ENCODE measurements at places on chromosomes 2 and 18. TPM values are rescaled to one million over a fixed set of nuclear protein-coding genes. Genes with fewer than 3 reads are reported as not detected.

ST8SIA5 gene
- not detected for total RNA-seq

ALPP gene
- not detected for total RNA-seq

GULP1 gene
- 57.2 TPM for total RNA-seq

CD8B2 gene
- total RNA-seq, result 0.74 TPM

DNA sequence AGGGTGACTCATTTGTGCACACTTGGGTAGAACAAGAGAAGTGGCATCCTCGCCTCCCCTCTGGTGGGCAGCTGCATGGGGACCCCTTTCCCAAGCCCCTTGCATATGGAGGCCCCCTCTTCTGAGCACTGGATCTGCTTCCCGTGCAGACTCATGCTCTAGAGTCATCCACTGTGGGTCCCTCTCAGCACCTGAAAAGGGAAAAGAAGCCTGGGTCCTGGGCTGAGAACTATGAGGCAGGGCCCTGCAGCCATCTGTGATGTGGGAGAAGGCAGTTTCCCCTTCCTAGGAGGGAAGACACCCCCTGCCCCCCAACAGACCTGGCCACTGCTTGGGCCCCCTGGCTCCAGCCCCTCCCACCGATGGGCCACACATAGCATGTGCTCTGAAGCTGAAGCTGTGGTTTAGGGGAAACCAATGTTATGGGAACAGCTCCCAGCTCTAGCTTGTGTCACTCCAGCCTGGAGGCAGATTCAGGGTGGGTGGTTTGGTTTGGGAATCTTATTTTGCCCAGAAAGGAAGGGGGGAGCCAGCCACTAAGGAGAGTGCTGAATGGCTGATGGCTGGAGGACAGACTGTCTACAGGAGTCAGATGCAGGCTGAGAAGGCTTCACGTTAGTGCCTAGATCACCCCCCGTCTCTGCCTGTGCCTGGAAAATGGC lies 172.8 kb downstream of the GLI2 start:
- H3K4me1 ChIP-seq, result peaks cover 44% of the 10 kb centered on the region
- no peak overlapping the region for H3K27ac ChIP-seq
- no peak overlapping the region for H3K4me3 ChIP-seq
- H3K36me3 ChIP-seq, result no peaks in the 10 kb centered on the region
- no peaks in the 10 kb centered on the region for H3K27me3 ChIP-seq
- no peak for DNase-seq

DNA sequence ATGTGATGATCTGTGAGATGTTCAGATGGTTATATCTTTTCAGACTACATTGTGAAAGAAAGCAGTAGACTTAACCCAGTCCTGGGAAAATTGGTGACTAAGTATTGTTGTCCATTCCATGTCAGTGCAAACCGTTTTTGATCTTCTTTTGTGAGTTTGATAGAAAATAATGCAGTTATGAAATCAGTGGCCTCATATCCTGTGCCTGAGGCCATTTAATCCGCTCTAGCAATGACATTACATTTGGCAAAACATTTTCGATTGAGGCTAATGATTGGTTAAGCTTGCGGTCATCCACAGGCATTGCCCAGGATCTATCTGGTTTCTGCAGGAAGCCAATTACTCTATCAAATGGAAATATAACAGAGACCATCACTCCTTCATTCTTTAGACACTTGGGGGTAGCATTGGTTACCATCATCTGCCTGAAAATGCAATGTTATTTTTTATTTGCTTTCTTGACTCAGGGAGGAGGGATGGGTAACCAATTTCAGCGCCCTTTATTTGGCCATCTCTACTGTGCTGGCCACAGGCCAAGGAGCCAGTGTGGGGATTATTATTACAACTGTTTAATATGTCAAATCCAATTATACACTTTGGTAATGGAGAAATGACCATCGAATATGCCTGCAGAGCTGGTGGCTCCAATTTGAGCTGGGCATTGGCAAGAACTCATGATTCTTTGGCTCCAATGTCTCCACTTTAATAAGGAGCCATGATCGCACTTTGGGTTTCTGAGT lies 33.6 kb downstream of the TRIB2 start:
- DNase-seq, result no peak
- no peak overlapping the region for H3K27ac ChIP-seq
- no peaks in the 10 kb centered on the region for H3K27me3 ChIP-seq
- H3K4me1 ChIP-seq, result no peaks in the 10 kb centered on the region
- H3K4me3 ChIP-seq, result no peak overlapping the region

DNA sequence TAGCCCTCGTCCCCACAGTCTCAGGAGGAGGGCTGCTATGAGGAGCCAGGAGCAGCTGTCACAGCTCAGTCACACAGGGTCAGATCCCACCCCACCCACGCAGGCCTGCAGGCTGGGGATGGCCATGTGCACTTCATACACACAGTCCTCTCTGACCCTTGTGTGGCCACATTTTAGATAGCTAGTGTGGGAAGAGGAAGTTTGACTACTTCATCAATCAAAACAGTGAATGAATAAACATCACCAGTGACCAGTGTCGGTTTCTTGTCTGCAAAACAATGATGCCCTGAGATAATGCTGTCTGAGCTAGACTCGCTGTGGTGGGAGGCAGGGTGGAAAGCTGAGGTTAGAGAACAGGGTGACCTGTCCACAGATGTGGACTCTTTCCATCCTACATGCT lies 107.1 kb downstream of the PIEZO2 start:
- no peaks in the 10 kb centered on the region for H3K36me3 ChIP-seq
- H3K27ac ChIP-seq, result no peak overlapping the region
- no peaks in the 10 kb centered on the region for H3K27me3 ChIP-seq

GRCh38 chr18:41974796-41975201 lies 19.8 kb downstream of the PIK3C3 start:
- H3K4me1 ChIP-seq, result no peaks in the 10 kb centered on the region
- no peak for DNase-seq
- no peak overlapping the region for H3K27ac ChIP-seq
- peaks cover 10% of the 10 kb centered on the region for H3K36me3 ChIP-seq
- H3K4me3 ChIP-seq, result no peak overlapping the region

GRCh38 chr2:126463892-126464674 lies 191.9 kb upstream of the GYPC start:
- H3K4me3 ChIP-seq, result no peak overlapping the region
- no peak overlapping the region for H3K27ac ChIP-seq
- no peaks in the 10 kb centered on the region for H3K4me1 ChIP-seq

- DNase-seq, result no peak
- no peaks in the 10 kb centered on the region for H3K27me3 ChIP-seq
- H3K27ac ChIP-seq, result no peak overlapping the region
- peaks cover 2% of the 10 kb centered on the region for H3K36me3 ChIP-seq
Observed at GRCh38 chr18:8813611-8814010, 108.3 kb downstream of the MTCL1 start.

DNA sequence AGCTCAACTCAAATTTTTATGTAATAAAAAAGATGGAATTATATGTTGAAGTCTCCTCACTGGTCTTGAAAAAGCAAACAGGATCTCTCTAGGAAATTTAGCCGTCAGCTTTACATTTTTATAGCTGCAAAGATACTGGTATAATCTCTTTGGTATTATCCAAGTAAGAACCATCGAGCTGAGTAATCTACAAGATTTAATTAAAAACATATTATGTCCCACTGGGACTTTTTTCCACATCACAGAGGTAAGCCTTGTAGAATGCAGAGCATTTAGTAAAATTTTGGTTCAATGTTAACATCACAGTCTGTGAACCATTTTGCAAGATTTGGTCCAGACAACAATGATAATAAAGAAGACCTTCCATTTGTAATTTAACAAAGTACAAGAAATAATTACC lies 162.6 kb upstream of the SLC39A10 start:
- H3K4me1 ChIP-seq, result peaks cover 15% of the 10 kb centered on the region
- H3K36me3 ChIP-seq, result no peaks in the 10 kb centered on the region
- no peaks in the 10 kb centered on the region for H3K27me3 ChIP-seq

GRCh38 chr18:39942702-39943101 lies 2012.3 kb upstream of the PIK3C3 start:
- no peak for DNase-seq
- H3K27me3 ChIP-seq, result no peaks in the 10 kb centered on the region
- no peaks in the 10 kb centered on the region for H3K36me3 ChIP-seq
- no peak overlapping the region for H3K27ac ChIP-seq
- H3K4me1 ChIP-seq, result peaks cover 5% of the 10 kb centered on the region

DNA sequence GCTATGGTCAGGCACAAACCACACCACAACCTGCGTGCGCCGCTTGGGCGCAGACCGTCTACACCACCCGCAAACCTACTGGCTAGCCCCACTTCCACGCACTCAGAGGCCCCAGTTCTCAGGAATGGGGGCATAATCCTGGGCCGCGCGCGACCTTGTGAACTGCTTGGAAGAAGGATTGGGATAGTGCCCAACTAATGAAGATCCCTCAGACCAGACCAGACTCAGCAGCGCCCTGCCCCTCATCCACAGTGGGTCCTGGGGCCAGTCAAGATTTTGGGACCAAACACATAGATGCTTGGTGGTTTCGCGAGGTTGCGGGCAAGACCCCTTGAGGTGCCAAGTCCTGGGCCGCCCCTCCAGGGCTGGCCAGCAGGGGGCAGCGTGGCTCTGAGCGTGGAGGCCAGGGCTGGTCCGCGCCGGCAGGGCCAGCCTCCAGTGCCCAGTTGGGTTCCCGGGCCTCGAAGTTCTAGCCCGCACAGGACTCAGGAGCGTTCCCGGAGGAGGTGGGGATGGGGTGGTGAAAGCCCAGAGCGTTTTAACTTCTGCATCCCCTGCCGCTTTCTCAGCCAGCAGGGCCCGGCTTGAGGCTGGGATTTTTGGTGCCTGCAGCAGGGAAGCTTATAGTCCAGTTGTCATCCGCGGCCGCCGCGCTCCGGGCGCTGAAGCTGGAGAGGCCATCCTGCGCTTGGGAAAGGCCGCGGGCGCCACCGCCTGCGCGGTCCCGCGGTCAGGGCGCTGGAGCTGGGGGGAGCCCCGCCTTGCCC lies 8.3 kb downstream of the OSR1 start:
- H3K27ac ChIP-seq, result no peak overlapping the region
- peaks cover 17% of the 10 kb centered on the region for H3K4me1 ChIP-seq
- no peak overlapping the region for H3K4me3 ChIP-seq
- no peaks in the 10 kb centered on the region for H3K27me3 ChIP-seq
- H3K36me3 ChIP-seq, result peaks cover 12% of the 10 kb centered on the region
